Hematopoietic multipotent progenitor cell treated with erythropoietin and hydrocortisone succinate and interleukin-3 and kit ligand, for 6 days (in vitro differentiated cells): ENCODE measurements at places on chromosomes 11 and 22.
A peak's percentile ranks its signal among the peaks of the same experiment; 100 is the strongest.

- no peak for DNase-seq
Measured at GRCh38 chr11:45169310-45170072, 23.1 kb downstream of the PRDM11 start.

- DNase-seq, result no peak
Measured at GRCh38 chr11:131206671-131207070, 163.7 kb upstream of the NTM start.

DNA sequence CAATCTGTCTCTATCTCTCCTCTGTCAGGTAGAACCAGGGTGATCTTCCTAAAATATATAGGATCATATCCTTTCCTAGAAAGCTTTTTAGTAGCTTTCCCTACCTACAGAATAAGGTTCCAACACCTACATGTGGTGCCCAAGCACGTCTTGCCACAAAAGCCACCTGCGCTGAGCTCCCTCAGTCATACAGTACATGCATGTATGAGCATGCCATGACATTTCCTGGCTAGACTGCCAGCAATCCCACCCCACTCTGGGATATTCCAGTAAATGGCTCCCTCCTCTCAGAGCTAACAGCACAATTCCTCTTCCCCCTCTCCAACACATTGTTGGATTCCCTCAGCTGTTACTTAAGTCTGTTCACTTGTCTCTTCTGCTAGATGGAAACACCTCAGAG is 398.0 kb downstream of the TENM4 start:
- no peak for DNase-seq

DNA sequence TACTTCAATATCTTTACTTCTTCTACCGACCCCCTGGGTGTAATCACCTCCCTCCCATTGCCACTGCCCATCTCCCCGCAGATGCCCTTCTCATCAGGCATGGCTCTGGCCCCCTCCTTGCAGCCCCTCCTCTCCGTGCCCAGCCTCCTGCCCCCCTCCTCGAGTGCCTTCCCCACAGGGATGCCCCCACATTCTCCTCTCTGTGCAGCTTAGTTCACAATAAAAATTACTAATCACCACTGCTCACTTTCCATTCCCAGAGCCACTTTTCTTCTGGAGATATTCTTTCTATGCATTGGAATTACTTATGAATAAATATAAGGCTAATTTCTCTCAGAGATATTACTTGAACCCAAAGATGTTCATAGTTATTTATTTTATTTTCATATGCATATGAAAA is 22.1 kb downstream of the IFITM10 start:
- no peak for DNase-seq

DNA sequence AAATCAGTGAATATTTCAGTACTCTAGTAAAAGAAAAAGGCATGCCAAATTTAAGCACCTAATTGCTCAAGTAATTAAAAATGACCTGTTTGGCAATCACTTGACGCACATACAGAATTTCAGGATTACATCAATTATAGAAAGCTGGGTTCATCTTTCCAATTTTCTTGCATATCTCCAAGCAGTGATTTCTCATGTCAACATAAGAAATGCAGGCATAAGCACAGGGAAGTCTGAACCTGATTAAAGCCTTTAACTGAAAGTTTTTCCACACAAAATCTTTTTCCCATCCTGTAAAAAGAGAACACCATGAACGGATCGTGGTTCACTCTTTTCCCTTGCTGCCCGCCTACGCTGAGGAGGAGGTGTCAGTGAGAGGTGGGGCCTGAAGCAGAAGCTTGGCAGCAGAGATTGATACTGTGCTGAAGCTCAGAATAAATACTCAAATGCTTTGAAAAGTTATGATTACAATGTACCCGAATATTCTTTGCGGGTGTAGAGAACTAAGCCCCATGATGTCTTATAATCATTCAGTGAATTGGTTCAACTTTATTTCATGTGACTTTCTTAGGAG is 704.1 kb upstream of the CCDC90B start:
- DNase-seq, result no peak

- DNase-seq, result no peak
Measured at GRCh38 chr22:48365386-48365785, 1462.3 kb downstream of the BRD1 start.

GRCh38 chr11:123590296-123590912 is 64.0 kb downstream of the SCN3B start:
- no peak for DNase-seq

GRCh38 chr11:60756307-60757032 is at the start of gene MS4A15:
Gene MS4A15, plus strand, starts transcription at chr11:60756867. Its CDS starts 6,867 bp downstream, at chr11:60763734.
- peak; percentile 71 for DNase-seq

DNA sequence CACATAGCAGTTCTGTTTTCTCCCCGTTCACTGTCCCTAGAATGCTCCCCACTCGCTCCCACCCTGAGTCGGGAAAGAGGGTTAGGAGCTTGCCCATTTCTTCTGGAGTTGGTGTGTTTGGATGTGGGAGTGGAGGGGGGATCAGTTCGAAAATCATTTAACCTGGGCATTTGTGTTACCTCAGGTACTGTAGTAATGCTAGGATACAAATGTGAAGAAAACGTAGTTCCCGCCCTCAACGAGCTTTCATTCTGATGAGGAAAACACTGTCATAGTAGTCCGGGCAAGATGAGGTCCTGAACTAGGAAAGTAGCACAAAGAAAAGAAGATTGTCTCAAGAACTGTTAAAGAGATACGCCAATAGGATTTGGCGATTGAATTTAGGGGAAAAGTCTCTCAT is 539 bp downstream of the SDHD start:
- peak; percentile 26 for DNase-seq

DNA sequence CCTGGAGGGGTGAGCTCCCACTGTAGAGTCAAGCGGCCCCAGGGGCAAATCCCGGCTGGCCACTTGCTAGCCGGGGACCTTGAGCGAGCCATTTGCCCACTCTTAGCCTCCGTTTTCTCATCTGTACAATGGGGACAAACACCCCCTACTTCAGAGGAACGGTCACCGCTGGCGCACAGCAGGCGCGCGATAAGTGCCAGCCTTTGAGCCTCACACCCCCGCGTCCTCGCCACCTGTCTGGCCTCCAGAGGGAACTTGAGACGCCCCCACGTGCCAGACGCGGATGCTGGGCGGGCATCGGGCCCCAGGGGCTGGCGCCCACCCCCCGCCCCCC is 72.6 kb upstream of the TCF20 start:
- no peak for DNase-seq

- DNase-seq, result no peak
Measured at GRCh38 chr11:65773784-65774411, 6.9 kb downstream of the AP5B1 start.

- DNase-seq, result no peak
Measured at GRCh38 chr11:96045622-96046456, 121.9 kb upstream of the MTMR2 start.

GRCh38 chr11:61037441-61038093 is 64.7 kb upstream of the CD5 start:
- DNase-seq, result no peak

DNA sequence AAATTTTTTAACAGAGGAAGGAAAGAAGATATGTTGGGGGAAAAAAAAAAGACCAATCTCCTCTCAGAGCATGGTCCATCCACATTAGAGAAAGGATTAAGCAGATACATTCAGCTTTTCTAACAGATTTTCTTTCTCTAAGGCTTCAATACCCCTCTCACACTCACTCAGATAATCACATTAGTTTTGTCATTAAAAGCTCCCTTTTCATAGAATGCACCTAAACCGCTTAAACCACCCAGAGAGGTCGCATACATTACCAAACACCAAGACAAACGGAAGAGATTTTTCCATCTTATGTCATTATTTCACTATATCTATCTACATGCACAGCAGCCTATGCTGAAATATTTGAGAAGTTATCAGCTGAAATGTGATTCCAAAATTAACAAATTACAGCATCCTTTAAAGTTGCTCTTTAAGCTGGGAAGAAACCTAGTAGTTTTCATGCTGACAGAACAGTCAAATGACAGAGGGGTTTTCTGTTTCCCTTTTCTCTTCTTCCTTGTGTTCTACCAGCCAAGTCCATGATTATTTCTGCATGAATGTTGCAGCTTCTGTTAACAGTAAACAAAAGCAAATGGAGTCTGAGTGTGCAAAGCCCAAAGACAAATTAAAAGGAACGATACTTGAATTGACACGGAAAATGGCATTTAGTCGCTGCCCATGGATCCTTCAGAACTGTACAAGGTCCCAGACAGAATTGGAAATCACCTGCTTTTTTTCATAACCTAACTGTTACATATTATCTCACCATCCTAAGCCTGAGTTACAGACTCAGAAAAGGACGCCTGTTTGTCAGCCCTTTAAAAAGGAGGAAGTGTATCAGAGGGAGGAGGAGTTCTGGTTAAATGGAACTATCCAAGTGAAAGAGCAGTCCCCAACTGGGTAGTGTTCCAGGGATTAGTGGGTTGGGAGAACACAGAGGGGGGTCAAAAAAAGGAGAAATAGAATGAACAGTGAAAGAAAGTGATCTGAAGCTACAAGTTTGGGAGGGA is 54.6 kb downstream of the PRCP start:
- DNase-seq, result no peak

GRCh38 chr11:48058064-48058463 is 77.7 kb downstream of the PTPRJ start:
- DNase-seq, result no peak

DNA sequence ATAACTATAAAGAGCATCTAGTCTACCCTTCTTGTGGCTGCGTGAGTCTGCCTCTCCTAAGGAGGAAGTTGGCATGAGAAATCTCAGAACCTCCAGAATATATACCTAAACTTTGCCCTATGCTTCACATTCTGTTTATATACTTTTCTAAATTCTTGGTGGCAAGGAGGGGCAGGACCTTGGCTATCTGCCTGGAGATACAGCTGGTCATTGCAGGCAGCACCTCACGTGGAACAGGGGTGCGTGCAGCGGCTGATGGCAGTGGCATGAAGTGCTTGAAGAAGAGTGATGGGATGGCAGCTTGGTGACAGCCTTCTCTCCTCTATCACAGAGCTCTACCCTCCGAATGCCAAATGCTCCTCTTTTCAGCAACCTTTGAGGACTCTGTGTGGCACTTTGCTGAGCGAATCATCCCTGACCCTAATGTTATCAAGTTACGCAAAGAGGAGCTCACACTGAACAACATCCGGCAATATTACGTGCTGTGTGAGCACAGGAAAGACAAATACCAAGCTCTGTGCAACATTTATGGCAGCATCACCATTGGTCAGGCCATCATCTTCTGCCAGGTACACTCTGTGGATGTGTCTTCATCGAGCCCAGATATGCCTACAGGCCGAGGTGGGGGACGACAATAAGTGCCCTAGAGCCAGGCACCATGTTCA is 12.5 kb downstream of the DDX25 start:
- DNase-seq, result no peak

GRCh38 chr22:44793506-44794172 is 41.3 kb downstream of the ARHGAP8 start:
- DNase-seq, result no peak

DNA sequence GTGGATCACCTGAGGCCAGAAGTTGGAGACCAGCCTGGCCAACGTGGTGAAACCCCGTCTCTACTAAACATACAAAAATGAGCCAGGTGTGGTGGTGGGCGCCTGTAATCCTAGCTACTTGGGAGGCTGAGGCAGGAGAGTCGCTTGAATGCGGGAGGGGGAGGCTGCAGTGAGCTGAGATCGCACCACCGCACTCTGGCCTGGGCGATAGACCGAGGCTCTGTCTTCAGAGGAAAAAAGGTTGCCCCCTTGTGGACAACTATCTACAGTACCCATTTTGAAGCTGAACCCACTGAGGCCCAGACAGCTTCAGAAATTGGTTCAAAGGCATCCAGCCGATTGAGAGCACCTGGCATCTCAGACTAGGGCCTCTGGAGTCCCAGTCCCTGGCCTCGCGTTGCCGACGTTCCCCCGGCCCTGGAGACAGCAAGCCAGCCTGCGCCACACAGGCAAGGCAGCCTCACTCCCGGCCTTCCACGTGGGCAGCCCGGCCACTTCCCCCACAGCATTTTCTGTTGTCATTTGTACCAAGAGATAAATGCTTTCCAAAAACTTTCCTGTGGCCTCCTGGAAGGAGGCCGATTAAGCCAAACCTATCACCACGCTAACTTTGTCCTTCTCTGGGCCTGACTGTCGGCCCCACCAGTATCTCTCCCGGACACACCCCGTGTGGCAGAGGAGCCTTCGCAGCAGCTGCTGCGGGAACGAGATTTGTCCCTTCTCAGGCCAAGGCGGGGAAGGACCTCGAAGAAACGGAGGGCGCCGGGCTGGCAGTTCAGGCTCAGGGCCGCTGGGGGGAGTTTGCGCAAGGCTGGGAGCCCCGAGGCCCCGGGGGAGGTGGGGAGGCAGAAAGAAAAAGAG is 82.8 kb downstream of the FLI1 start:
- DNase-seq, result peak; percentile 87

DNA sequence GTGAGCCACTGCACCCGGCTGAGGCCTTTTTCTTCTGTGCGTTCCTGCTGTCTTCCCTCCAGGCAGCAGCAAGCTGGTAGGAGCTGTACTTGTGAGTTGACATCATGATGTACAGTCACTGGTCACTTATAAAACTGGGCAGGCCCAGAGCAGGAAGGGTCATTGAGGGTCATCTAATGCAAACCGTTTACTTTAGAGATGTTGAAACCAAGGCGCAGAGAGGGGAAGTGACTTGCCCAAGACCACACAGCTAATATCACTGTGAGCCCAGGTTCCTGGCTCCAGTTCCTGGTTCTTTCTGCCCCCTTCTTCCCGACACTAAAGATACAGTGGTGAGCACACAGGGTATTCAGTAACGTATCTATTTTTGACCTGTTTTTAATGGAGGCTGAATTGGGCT is 27.3 kb downstream of the PTPRJ start:
- DNase-seq, result peak; percentile 5

GRCh38 chr11:67645521-67646461 is 4.7 kb downstream of the ACY3 start:
- no peak for DNase-seq

GRCh38 chr11:133362156-133362555 is 170.1 kb downstream of the OPCML start:
- no peak for DNase-seq

GRCh38 chr22:41876275-41876674 is 38.6 kb downstream of the SHISA8 start:
- no peak for DNase-seq

DNA sequence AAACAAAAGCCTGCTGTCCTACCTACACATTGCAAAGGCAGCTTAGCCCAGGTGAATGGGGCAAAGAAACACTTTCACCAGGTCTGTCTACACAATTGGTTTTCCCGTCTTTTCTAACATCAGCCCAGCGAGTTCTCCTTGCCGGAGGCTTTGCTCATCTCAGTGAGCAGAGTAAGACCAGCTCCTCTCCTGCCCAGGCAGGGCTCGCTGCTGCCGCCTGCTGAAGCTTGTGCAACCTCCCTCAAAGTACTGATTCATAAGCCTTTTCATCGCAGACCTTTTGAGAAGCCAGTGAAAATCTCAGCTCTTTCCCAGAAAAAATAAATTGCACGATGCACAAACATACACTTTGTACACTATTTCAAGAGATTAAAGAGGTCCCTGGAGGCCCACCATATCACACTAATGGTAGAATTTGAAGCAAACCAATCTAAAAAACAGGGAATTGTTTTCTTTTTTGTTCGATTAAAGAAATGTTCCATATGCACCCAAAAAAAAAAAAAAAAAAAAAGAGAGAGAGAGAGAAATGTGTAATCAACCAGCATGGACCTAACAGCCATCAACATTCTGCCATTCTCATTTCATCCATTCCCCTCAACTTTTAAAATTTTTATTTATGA is 328.1 kb upstream of the MPPED2 start:
- DNase-seq, result peak; percentile 36
